Right ventricle myocardium inferior (tissue), 1 donor: ENCODE measurements at places on chromosomes 1 and 21.
A peak's percentile ranks its signal among the peaks of the same experiment; 100 is the strongest.

DNA sequence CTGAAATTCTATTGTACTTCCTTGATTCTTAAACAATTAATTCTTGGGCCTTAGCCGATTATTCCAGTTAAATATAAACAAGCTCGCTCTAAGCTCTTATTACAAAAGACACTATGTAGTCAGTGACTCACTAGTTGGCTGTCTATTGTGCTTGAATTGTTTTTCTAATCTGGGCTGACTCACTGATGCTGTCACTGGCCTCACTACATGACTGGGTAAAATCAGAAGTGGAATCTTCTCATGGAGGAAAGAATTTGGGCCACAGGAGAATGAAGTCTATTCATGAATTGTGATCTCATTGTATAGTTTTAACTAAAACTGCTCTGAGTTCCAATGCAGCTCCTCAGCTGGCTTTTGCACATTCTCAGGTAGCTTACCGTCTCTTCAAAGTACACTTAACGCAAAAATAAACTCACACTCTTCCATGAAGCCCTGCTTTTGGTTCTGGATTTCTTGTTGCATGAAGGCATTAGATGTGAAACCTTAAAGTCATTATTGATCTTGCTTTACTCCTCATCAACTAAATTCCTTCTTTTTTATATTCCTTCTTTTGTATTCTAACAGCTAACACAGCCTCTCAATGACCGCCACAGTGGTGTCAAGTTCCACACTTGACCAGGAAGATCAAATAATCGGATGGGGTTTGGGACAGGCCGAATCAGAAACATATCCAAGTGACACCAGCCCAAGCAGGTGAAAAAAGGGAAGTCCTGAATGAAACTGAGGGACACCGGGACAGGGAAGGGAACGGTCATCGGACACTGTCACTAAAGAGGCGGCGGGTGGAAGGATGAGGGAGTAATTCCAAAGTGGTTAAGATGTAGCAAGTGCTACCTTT lies 80.9 kb upstream of the LBR start:
- DNase-seq = no peak

- DNase-seq = no peak
Measured at GRCh38 chr1:26953374-26953773, 6.9 kb downstream of the KDF1 start.

DNA sequence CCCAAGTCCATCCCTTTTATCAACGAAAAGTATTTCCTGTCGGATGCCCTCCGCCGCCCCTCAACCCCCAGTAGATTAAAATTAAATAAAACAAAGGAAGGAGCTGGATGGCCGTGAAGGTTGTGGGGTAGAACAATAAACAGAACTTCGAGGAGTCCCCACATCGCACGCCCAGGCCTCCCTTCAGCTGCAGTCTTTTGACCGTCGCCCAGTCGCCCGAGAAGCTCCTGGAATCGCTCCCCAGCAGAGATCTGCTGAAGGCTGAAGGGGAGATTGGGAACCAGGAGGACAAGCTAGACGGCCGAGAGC lies 905 bp downstream of the BARHL2 start:
- no peak for DNase-seq

- DNase-seq = peak; percentile 83
Measured at GRCh38 chr1:6489799-6490180, 1.7 kb downstream of the PLEKHG5 start.

DNA sequence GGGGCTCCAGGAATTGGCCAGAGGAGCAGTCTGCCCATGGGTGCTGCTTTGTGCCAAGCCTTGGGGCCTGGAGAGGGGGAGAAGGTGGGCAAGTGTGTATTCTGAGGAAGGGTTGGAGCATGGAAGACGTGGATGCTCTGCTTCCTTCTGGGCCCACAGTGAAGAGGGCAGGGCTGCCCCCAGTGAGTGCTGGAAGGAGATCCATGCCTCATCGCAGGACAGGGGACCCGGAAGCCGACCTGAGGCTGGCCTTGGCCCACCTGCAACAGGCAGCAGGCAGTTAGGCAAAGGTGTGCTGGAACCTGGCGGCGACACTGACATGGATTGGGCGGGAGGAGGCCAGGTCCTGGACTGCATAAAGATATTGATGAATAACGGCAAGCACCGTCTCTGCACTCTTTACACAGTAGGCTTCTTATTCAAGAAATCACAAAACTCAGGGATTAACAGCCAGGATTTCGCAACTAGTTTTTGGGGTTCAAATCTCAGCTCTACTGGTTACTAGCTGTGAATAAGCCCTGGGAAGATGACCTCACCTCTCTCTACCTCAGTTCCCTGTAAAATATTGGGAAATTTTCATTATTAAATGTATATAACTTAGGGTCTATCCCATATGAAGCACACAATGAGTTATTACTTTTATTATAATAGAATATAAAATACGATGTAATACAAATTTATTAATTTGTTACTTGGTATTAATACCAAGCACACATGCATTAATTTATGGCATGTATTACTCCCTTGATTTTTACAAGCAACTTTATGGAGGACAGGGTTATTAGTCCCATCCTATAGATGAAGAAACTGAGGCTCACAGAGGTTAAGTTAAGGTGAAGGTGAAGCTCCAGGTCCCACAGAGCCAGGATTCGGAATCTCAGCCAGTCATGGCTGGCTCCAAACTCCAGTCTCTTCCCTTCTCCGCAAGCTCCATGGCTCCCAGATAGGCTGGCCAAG lies 62.3 kb downstream of the DHRS3 start:
- no peak for DNase-seq

- DNase-seq = no peak
Measured at GRCh38 chr1:239558991-239559390, 172.6 kb downstream of the CHRM3 start.

DNA sequence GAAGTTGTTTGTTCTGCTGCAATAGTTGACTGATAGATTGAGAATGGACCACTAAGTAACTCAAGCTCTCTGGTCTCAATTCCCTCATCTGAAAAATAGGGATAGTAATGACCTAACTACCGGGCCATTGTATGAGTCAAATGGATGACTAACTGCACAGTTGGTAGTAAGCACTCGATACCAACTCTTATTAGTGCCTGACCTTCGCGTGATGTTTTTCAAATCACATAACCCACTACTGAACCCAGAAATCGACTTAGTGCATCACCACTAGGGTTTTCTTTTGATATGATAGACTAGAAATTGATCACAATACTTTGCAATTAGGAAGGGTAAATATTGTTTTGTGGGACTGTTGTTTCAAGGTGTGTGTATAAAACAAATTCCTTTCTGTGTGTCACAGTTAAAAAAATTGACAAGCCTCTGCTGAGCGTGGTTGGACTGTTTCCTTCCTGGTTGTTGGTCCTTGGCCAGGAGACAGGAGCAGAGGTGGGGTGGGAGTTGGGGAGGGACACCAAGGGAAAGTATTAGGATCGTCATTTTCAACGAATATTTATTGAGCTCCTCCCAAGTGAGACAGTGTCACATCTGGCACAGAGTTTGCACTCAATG lies 54.0 kb upstream of the LRP8 start:
- no peak for DNase-seq

GRCh38 chr1:26727476-26727875 lies 31.7 kb downstream of the ARID1A start:
- no peak for DNase-seq

GRCh38 chr1:47561523-47562007 lies 123.7 kb downstream of the FOXD2 start:
- DNase-seq = no peak

GRCh38 chr1:94926126-94926914 lies 590 bp downstream of the CNN3 start:
- DNase-seq = peak; percentile 72

DNA sequence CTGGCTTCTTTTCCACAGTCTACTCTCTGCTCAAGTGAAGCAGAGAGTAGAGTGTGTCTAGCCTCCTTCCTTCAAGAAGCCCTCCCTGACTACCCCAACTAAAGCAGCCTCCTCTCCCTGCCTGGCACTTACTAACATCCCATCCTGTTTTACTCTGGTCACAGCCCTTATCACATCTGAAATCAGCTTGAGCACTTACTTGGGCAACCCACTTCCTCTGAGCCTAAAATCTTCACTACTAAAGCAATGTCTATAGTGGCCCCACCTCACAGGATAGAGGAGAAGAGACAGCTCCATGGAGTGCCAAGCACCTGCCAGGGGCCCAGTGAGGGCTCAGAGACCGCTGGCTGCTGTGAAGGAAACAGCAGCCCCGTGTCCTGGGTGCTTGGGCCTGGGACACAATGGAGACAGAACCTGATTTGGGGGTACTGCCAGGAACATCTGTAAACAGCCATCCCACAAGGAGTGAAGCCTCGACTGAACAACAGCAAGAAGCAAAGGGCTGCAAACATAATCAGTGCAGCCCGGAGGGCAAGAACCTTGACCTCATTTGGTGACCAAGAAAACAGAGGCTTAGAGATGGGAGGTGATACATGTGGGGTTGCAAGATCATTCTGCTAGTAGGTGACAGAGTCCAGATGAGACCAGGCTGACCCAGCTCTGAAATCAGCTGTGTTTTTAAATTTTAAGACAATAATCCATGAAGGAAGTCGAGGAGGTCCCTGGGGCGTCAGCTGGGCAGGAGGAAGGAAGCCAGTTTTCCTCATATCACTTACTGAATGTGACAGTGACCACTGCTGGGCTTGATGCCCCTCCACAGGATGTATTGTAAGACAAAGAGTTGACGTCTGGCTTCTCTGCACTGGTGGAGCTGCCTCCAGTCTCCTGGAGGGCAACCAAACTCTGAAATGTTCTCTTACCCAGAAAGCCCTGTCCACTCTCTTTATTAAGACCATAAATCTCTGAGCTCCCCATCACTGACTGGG lies 710.6 kb downstream of the MATN1 start:
- no peak for DNase-seq

GRCh38 chr1:226845624-226846023 lies 24.8 kb upstream of the PSEN2 start:
- DNase-seq = no peak

- no peak for DNase-seq
Measured at GRCh38 chr1:147605591-147605990, 64.3 kb downstream of the BCL9 start.

GRCh38 chr21:40563900-40564299 lies 283.1 kb downstream of the DSCAM start:
- no peak for DNase-seq

- DNase-seq = no peak
Measured at GRCh38 chr1:183778568-183779433, 26.1 kb upstream of the RGL1 start.

DNA sequence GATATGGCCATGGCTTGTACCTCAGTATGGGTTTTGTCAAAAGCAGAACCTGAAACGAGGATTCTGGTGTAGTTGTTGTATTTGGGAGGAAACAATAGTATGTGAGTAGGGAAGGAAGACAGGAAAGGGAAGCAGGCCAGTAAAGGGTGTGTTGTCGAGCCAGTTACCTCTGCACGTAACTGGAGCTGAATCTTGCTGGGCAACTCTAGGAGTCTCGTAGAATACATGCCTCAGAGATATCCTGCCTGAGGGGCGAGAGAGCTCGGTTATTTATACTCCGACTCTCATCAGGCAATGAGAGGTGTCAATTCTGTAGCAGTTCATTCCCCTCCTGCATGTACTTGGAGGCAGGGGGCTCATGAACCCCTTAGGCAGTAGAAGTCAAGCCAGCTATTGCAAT lies 45.9 kb upstream of the KIF26B start:
- DNase-seq = no peak

GRCh38 chr1:169809370-169810095 lies 14.8 kb upstream of the METTL18 start:
- DNase-seq = no peak

- DNase-seq = no peak
Measured at GRCh38 chr1:26539722-26540121, 10.2 kb downstream of the RPS6KA1 start.

GRCh38 chr1:170776252-170776651 lies 112.3 kb downstream of the PRRX1 start:
- no peak for DNase-seq

DNA sequence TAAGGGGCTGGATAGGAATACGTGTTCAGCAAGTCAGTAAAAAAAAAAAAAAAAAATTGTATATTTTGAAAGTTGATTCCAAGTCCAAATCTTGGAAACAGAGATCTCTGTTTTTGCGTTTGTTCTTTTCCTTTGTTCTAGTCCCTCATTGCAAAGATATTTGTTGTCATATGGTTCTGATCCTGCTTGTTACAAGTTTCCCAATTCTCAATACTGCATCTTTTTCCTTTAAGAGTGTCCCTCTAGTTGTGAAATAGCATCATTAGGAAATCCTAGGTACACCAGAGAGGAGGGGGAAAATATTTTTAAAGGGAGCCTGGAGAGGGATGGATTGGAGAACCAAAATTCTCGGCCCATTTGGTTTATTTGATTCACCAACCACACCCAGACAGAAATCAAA lies 152.2 kb upstream of the C1orf105 start:
- no peak for DNase-seq

DNA sequence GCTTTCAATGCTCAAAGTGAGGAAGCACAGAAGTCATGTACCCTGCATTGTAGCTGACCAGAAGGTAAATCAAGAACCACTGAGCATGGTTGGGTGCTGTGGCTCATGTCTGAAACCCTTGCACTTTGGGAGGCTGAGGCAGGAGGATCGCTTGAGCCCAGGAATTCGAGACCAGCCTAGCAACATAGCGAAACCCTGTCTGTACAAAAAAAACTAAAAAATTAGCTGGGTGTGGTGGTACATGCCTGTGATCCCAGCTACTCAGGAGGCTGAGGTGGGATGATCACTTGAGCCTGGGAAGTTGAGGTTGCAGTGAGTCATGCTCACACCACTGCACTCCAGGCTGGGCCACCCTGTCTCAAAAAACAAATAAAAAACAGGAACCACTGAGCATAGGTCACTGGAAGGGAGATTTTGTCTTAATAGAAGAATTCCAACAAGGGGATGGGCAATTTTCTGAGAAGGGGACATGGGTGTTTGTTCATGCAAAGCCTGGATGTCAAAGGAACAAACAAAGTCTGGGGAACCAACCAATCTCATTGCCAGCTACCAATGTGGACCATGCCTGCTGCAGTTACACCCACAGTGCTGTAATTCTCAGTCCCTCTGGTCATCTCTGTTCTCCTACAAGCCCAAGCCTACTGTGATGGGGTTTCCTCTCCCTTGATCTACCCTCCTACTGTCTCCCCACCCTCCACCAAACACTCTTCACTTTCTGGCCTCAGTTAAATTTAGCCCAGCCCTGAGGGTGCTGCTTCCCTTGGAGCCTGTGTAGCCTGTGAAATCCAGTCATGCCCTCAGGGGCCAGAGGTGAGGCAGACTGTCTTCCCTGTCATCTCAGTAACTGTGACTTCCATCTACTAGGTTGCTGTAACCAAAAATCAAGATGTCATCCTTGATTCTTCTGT lies 47.9 kb downstream of the ELF3 start:
- no peak for DNase-seq
